Activated gamma-delta T cell treated with Interleukin-2 at 50 U/mL for 16 hours (primary cell): ENCODE measurements at places on chromosomes 16 and 17.

- no peak for DNase-seq
These were observed 205.2 kb downstream of the RAB11FIP4 start for GRCh38 chr17:31596382-31597323.

- no peak for DNase-seq
These were observed 152.7 kb upstream of the ERCC4 start for GRCh38 chr16:13767215-13767614.

DNA sequence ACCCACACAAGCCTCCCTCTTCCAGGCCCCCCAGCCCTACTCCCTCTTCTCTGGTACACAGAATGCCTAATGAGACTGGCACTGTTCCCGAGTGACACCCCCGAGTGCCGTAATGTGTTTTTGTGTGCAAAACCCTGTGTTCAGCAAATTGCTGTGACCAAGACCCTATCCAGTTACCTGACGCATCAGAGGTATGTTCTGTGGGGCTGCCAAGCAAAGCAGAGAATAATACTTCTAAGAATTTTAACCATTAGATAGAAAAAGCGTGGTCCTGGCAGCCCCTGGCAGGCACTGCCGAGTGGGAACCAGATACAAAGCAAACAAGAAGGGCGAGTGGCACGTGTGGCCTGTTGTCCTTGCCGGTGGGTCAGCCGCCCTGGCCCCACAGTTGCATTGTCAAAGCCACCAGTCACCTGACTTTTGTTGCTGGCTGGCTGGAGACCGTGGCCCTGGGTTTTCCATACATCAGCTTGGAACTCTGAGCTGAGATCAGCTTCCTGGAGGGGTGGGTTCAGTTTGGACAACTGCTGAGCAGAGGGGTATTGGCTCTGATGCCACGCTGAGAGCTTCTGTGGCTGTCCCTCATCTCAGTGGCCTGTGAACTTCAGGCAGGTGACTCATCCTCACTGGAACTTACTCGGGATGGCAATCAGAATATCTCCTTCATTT, 69.1 kb upstream of the BRD7 start:
- DNase-seq = no peak

- no peak for DNase-seq
These were observed 39.8 kb downstream of the USP43 start for GRCh38 chr17:9684955-9685621.

GRCh38 chr16:30369091-30369937, 980 bp downstream of the TBC1D10B start:
- no peak for DNase-seq

DNA sequence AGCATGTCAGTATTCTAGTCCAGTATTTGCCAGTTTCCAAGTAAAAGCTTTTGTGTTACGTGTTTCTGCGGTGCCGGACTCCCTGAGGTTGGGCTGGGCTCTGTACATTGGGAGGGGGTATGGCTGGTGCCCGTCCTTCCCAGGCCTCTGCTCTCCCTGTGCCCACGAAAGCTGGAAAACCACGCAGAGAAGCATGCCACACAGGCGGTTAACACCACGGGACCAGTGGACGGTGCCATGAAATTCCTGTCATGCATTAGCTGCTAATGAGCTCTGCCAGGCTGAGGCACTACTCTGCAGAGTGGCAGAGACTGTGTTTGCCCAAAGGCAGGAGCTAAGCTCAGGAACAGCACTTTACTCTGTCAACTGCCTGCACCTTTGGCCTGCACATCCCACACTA, 8.1 kb downstream of the SMIM5 start:
- no peak for DNase-seq

DNA sequence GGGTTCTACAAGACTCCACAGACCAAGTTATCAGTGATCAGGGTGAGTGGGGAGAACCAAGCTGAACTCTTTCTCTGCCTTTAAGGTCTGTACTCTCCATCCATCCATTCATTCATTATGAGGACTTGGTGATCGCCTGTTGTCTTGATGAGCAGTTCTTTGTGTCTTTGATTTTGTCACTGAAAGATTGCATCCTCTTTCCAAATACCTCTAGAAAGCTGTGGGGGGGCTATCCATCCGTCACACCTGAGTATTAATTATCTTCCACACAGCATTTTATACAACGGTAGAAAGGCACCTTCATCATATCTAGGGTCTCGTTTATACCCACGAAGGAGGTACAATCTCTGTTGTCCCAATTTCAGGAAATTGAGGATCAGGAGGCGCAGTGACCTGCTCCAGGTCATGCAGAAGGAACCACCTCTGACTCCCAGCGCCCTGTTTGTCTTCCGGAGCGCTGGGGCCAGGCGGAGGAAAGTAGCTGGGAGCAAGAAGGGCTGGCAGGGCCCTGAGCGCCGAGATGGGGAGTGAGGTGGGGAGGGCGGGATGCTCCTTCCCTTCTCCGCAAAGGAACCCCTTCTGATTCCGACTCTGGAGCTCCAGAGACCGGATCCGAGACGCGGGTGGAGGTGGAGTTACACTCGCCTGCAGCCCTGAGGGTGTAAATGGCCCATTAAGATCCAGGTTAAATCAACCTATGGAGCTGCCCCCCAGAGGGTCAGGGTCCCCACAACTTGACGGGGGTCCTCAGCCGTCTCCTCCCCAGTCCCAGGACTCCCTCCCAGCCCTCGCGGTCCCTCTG, 605 bp upstream of the ABAT start:
- DNase-seq = no peak

DNA sequence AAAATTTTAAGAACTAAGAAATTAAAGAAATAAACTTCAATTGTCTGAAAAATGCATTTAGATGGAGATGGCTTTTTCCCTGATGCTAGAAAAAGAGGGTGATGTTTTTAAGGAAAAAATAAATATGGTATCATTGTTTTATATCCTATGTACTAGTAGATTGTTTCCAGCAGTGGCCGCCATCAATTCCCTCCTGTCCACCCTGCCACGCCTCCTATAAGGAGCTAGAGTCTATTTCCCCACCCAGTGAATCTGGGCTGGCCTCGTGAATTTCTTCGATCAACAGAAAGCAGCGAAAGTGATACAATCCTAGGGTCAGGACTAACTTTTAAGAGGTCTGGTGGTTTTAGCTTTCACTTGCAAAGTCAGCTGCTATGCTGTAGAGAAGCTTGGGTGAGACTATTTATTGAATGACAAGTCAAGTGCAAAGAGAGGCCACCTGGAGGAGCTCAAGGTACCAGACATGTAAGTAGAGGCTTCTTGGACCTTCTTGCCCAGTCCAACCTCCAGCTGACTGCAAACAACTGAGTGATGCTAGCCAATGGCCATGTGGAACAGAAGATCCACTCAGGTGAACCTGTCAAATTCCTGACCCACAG, 80.9 kb upstream of the MTMR4 start:
- DNase-seq = no peak

GRCh38 chr17:50634224-50634914, at the start of gene ABCC3:
Gene ABCC3 (plus strand): TSS chr17:50634881. CDS start chr17:50634937, 56 bp downstream.
- DNase-seq = no peak

DNA sequence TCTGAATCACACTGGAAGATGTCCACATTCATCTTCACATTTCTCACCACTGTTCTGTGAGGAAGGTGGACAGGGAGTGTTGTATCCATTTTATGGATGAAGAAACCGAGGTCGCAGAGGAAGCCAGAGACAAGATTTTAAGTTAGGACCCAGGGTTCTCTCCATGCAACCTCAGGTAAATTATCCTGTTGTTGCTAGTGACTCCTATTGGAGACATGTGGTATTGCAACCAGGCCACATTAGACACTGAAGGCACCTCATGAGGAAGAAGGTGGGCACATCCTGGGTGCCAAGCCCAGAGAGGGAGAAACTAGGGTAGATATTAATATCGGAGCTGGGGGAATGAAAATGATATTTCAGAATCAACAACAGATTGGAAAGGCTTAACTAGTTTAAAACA, 8.5 kb upstream of the WNT9B start:
- DNase-seq = no peak

DNA sequence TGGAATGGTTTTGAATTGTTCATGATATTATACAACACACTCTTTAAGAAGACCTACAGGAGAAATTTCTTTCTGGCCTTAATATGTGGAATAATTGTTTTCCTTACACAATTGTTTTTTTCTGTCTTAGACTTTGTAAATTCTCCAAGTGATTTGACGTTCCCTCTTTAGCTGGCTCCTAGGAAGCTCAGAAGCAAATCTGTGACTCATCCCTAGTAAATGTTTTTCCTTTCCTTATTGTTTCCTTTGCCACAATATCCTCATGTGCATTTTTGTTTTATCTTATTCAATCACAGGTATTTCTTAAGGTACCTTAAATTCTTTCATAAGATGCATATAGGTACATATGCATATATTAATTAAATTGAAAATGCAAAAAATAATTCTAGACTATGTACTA, 13.5 kb downstream of the KIAA0753 start:
- no peak for DNase-seq

- no peak for DNase-seq
These were observed 510.6 kb downstream of the CDH13 start for GRCh38 chr16:83137326-83137781.

- no peak for DNase-seq
These were observed at the start of gene DRC7 for GRCh38 chr16:57694725-57695679. Gene DRC7 (plus strand): TSS chr16:57694806. CDS start chr16:57697950, 3,144 bp downstream.

DNA sequence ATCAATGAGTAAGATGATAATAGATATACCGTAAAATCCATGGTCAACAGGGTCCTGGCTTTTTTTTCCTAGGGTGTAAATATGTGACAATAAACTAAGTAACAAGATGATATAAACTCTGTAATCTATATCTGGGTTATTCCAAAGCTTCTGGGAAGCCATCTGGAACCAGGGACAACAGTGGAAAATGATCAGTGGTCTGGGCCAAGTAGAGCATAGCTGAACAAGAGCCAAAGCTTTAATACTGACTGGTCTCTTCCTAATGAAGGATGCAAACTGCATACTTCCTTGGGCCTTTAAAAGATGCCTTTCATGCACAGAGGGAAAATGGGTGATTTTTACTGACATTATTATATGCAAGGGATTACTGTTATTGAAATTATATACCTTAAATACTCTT, 8.9 kb downstream of the CA10 start:
- DNase-seq = no peak

DNA sequence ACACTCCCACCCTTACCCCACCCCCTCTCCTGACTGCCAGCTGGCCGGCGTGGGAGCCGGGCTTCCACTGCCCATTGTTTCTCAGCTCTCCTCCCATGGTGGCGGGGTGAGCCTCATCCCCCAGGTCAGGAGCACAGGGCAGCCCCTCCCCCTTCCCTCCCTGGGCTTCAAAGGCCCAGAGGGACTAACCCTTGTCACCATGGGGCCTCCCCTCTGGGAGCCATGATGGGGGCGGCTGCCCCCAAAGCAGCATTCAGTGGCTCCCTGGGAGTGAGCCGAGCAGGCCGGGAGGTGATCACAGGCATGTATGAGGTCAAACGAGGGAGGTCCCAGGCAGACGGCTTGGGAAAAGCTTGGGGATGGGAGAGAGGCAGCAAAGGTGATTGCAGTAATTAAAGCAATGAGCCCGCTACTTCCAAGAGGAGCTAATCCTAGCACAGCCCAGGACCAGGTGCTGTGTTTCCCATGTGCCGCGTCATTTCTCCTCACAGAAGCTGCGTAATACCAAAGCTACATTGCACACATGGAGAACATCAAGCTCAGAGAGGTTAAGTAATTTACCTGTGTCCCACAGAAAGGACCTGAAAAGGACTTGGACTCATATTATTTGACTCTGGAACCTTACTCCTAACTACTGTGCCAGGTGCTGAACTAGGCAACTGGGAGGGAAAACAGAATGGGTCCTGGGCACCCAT, 24.5 kb downstream of the CDK5RAP3 start:
- DNase-seq = no peak

GRCh38 chr16:56270828-56271227, 79.5 kb downstream of the GNAO1 start:
- no peak for DNase-seq

GRCh38 chr17:77304746-77305473, 164.1 kb downstream of the SEC14L1 start:
- no peak for DNase-seq

DNA sequence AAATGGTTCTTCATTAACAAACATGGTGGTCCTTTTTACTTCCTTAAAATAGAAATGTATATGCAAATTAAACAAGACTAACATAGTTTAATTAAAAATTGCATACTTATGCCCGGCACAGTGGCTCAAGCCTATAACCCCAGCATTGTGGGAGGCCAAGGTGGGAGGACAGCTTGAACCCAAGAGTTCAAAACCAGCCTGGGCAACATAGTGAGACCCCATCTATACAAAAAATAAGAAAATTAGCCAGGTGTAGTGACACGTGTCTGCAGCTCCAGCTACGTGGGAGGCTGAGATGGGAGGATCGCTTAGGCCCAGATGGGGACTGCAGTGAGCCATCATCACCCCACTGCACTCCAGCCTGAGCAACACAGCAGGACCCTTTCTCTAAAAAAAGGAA, 18.4 kb downstream of the CDC27 start:
- DNase-seq = no peak

DNA sequence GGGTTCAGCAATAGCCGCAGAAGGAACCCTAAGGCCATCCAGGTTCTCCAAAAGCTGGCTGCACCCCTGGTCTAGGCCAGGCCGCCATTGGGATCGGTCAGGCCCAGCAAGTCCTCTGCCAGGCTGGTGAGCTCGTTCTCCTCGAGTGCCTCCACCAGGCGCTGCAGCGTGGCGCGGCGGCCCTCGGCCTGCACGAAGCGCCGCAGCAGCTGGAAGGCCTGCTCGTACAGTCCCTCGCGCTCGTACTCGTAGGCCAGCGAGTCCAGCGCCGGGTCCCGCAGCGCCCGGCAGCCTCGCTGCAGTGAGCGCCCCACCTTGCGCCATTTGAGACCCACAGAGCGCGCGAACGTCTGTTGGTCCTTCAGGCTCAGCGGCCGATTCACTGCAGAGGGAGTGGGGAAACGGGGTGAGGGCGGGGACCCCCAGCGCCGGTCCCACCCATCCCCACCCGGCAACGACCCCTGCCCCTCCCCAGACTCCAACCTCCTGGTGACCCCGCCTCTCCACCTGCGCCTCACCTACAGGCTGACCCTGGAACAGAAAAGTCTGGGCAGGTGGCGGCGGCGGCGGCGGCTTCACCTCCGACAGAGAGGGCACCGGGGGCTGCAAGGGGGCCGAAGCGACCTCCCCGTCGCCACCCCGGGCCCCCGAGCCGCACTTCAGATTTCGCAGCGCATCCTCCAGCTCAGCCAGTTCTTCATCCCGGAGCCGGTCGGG, 3.9 kb upstream of the B3GNT9 start:
- DNase-seq = no peak

DNA sequence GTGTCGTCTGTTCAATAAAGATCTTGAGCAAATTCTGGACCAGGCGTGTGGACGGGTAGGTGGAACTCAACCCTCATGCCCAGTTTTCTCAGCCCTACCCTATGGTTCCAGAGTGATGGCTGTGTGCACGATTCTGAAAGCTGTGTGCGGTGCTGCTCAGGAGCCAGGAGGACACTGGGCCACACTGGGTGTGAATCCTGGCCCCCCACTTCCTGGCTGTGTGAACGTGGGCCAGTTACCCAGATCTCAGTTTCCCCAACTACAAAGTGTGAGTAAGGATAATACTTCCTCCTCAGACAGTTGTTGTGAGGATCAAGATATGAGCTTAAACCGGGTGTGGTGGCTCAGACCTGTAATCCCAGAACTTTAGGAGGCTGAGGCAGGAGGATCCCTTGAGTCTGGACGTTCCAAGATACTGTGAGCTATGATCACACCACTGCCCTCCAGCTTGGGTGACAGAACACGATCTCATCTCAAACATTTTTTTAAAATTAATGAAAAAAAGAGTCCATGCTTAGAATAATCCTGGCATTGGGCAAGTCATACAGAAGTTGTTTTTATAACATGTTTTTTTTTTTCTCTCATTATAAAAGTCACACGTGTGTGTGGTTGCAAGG, 14.7 kb upstream of the MPRIP start:
- no peak for DNase-seq

GRCh38 chr17:8101721-8102120, 14.2 kb upstream of the ALOX12B start:
- no peak for DNase-seq
